Activated CD4-positive, alpha-beta T cell treated with anti-CD3 and anti-CD28 coated beads, Interleukin-2, amount 50 U/mL, for 4 hours (primary cell): ENCODE measurements at places on chromosomes 13 and 19.

DNA sequence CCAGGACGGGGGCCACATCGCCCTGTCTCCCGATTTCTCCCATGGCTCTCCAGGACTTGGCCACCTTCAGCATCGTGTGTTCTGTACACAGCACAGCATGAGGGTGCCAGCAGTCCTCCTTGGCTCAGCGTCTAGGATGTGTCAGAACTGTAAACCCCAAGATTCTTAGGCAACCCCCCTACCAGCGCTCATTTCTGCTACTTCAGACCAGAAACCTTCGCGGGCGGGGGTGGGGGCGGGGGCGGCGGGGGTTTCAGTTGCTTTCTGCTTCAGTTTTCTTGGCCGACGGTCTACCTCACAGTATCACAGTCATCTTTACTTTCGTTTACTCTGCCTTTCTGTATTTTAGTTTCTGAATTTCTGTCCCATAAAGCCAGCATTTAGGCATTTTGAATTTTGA lies 82.4 kb downstream of the GGACT start:
- peak; percentile 27 for DNase-seq

DNA sequence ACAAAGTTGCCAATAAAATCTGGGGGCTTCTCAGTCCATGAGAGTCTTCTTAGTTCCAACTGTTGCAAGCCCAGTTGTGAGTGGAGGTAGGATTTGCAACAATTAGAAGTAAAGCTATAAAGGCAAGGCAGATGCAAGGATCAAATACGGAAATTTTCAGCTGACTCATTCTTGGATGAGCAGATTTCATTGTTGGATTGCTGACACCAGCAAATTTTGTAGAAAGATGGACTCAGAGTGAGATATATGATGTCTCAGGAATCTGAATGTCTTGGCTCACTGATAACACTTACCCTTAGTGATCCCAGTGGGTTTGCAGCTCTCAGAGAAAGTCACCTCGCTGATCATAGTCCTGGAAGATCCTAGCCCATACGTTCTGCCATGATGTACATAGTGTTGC lies 209.0 kb downstream of the GPC6 start:
- DNase-seq = no peak

DNA sequence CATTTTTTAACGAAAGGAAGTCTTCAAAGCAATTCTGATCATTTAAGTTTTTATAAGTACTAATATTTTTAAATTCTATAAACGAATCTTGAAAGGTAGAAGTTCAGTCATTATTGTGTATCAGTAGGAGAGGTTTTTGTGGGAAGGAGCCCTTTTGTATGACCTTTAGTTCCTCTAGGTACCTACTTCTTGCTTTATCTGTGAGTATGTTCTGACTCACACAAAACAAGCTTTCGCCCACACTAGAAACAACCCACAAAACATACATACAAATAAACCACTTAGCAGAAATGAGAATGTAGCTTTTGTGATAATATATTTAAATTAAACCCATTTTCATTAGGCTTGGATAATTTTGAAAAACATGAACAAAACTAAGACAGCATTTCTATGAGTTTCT lies 27.8 kb downstream of the ERCC5 start:
- DNase-seq = no peak

DNA sequence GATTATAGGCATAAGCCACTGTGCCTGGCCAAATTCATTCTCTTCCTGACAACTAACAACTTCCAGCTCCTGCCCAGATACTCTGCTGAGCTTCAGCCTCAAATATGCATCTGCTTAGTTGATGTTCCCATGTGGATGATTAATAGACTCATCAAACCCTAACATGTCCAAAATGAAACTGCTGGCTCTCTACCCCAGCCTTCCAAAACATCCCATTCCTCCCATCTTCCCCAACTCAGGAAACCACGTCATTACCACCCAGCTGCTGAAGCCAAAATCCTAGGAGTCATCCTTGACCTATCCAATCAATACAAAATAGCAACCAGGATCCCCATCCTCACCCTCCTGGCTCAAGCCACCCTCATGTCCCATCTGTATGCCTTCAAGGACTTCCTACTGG lies 20.9 kb downstream of the POU2F2 start:
- no peak for DNase-seq

- DNase-seq = no peak
Measured at GRCh38 chr13:27004326-27004725, 167.3 kb downstream of the USP12 start.

DNA sequence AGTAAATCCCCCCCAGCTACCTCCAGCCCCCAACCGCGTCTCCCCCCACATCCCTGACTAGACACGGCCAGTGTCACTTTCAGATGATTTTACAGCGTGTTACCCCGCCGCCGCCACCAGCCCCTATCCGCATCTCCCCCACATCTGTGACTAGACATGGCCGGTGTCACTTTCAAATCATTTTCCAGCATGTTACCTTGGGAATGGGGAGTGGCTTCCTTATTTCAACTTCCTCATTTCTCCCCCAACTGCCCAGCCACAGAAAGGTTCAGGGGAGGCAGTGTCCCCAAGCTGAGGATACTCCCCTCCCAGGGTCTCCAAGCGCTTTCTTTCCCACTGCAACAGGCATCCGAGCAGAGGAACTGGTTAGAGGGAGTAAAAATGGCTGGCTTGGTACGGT lies 18.4 kb downstream of the ADGRL1 start:
- DNase-seq = no peak

DNA sequence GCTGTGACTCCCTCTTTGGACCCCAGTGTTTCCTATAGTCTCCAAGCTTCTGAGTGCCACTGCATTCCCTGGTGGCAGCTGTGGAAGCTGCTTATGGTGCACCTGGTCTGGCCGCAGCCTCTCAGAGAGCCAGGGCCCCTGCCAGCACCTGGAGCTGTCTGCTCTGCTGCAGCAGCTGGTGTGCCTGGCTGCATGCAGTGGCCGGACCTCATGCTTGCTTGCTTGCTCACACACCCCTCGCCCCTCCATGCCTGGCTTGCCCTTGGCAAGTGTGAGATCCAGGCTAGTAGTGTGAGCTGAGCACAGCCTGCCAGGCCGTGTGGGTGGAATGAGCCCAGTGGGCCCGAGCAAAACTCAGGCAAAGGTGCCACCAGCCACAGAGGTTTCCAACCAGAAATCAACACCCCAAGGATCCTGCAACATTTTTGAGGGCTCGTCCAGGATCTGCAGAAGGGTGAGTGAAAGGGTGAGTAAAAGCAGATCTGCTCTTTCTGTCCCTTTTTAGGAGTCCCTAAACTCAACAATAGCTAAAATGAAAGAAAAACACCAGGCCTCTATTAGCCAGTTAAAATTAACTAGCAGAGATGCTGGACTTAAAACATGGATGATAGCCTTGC lies 7.6 kb upstream of the MLLT1 start:
- DNase-seq = no peak

GRCh38 chr13:41579881-41580280 lies 122.5 kb downstream of the RGCC start:
- DNase-seq = no peak

DNA sequence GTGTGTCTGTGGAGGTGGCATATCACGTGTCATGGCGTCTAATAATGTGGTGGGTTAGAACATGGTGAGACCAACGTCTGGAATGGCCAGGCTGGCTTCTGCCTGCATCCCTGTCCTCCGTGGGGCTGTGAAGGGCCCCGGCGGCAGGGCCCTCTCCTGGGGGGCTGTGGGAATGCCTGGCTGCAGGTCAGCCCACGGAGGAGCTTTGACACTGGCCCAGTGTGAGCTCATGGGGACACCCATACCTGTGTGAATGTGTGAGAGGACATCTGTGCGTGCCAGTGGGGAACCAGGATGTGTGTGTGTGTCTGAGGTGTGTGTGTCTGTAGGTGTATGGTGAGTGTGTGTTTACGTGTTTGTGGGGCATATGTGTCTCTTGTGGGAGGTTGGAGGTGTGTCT lies 300.1 kb downstream of the TEX29 start:
- no peak for DNase-seq

DNA sequence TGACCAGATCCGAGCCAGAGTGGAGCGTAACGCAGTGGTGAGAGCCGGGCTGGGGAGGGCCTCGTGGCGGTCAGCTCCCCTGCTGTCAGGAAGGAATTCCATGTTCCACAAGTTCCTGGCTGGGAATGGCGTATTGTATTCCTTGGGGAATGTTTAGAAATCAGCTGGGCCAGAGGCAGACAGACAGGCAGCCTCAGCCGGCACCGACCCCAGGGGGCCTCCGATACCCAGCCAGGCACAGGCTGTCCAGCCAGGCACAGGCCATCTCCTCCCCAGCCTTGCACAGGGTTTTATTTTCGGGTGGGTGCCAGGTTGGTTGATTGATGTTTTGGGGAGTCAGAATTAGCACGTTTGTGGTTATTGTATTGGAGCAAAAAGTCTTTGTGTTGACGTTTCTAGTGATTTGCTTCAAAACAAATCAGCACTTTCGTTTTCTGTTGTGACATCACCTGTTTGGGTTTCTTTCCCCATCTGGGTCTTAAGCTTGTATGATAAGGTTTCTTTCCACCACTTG lies 126.6 kb upstream of the MCF2L start:
- no peak for DNase-seq

- no peak for DNase-seq
Measured at GRCh38 chr13:95620030-95620824, 24.3 kb downstream of the DZIP1 start.

- DNase-seq = no peak
Measured at GRCh38 chr13:26458196-26458749, 99.2 kb upstream of the WASF3 start.

DNA sequence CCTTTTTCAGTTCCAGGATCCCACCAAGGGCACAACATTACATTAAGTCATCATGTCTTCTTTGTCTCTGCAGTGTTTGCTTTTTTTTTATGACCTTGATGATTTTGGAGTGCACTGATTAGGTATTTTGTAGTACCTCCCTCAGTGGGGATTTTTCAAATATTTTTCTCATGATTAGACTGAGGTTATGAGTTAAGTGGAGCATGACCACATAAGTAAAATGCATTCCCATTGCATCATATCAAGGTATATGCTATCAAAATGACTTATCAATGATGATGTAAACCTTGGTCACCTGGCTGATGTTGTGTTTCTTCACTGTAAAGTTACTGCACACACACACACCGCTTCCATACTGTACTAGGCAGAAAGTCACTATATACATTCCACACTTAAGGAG lies 96.7 kb upstream of the TRPC4 start:
- no peak for DNase-seq

DNA sequence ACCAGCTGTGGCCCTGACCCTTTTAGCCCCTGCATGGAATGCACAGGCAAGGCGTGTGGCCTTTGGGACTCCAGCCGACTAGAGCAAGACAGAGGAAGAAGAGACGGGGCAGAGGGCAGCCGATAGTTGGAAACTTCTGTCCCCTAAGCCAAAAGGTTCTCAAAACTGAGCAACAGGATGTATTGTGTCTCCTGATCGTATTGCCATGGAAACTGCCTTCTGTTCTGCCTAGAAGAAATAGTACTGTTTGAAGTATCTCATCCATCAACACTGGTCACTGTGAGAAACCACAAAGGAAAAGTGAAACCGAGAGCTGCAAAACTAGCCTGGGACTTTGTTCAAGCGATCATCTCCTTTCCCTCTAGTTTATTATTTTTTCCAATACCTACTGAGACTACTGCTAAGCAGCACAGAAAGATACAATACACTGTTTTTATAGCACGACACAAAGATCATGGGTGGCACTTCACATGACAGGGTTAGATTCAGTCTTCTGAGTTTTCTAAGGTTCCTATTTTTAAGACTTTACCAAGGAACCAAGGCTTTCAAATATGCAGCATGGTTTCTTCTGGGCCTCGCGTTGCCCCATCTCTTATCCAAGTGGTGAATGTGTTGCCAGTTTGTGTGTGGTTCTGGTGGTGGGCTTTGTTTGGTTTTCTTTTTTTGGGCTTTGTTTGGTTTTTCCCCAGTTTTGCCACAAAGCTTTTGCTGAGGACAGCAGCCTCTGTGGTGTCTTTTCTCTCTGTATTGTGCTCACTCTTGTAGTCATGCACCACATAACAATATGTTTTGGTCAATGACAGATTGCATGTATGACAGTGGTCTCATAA lies 49.3 kb upstream of the GPR183 start:
- DNase-seq = no peak

GRCh38 chr13:89828506-89828905 lies 1519.0 kb upstream of the MIR17HG start:
- DNase-seq = no peak

DNA sequence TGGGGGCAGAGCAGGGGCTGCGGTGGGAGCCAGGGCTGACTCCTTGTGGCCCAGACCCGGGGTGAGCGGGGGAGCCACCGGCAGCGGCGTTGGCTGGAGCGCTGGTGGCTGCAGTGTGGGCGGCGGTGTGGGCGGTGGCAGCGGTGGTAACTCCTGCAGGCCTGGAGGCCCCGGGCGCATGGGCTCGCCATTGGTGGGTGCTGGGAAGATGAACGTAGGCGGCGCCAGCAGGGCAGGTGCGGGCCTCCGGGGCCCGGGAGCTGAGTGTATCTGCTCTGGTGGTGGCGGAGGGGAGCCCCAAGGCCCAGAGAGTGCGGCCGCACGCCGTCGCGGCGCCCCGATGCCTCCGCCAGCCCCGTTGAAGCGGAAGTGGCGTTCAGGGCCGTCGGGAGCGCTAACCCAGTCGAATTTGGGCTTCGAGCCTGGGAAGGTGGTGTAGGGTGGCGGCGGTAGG lies 2.0 kb downstream of the GGN start:
- DNase-seq = no peak

GRCh38 chr13:60617991-60618733 lies 221.1 kb downstream of the TDRD3 start:
- no peak for DNase-seq

DNA sequence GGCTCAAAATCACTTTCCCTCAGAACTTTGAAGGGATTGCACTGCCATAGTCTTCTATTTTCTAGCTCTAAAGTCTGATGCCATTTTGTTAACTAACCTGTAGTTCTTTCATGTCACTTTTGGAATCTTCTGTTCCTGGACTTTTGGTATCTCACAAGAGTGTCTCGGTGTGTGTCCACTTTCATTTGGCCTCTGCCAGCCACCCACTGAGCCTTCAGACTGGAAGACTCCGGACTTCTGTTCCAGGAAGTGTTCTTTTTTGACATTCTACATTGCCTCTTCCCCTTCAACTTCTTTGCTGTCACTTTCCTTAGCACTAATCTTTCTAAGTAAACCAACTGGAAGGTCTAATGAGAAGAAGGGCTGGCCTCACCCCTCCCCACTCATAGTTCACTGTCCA lies 25.0 kb upstream of the LAMP1 start:
- DNase-seq = no peak

DNA sequence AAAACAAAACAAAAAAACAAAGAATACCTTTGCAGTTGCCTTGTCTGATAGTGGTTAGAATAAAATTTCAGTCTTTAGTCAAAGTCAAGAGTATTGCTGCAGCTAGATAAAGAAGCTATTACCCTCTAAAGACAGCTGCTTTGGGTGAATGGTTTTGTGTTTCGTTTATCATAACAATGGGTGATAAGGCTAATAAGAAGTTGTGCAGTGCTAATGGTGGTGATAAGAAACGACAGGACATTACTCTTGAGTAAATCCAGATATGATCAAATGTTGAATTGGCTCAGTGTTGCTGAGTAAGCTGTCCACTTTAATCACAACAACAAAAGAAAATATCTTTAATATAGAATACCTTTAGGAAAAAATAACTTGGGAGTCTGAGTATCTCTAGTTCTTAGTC lies 1825.3 kb downstream of the SLITRK5 start:
- no peak for DNase-seq

GRCh38 chr19:7674010-7675005 lies 2.6 kb upstream of the MCEMP1 start:
- DNase-seq = no peak

- no peak for DNase-seq
Measured at GRCh38 chr13:112985803-112986408, 16.9 kb downstream of the MCF2L start.

- no peak for DNase-seq
Measured at GRCh38 chr19:33866696-33867095, 70.0 kb downstream of the KCTD15 start.

- DNase-seq = no peak
Measured at GRCh38 chr13:107665926-107666458, 549.3 kb downstream of the LIG4 start.

- DNase-seq = no peak
Measured at GRCh38 chr19:1362387-1363257, 21.1 kb upstream of the NDUFS7 start.
